ENCODE measurements at places on chromosomes 2 and 18. TPM values are rescaled to one million over a fixed set of nuclear protein-coding genes. Genes with fewer than 3 reads are reported as not detected.

CHPF gene
- total RNA-seq: 341 TPM

EGR4 gene
- total RNA-seq: not detected

ERMN gene
- 1.1 TPM for total RNA-seq

DSC1 gene
- total RNA-seq: not detected

ARHGAP15 gene
- not detected for total RNA-seq

FN1 gene
- total RNA-seq: 31,457 TPM

EMX1 gene
- total RNA-seq: not detected

PTRHD1 gene
- total RNA-seq: 15.2 TPM

RHOB gene
- 121 TPM for total RNA-seq

FBXO36 gene
- total RNA-seq: 2.9 TPM

SNTG2 gene
- total RNA-seq: 0.07 TPM

CTLA4 gene
- not detected for total RNA-seq

TM4SF20 gene
- not detected for total RNA-seq

TMEM17 gene
- total RNA-seq: 2.6 TPM

CNDP1 gene
- total RNA-seq: not detected

CLASP1 gene
- total RNA-seq: 49.4 TPM

MCM6 gene
- total RNA-seq: 9.6 TPM

MALL gene
- total RNA-seq: 48.5 TPM

CYP27A1 gene
- total RNA-seq: 6.8 TPM

DNER gene
- 0.20 TPM for total RNA-seq

DUSP11 gene
- 20.3 TPM for total RNA-seq

C1GALT1C1L gene
- 0.20 TPM for total RNA-seq

COLEC12 gene
- total RNA-seq: 21.1 TPM

ABCG5 gene
- total RNA-seq: not detected

UGT1A6 gene
- total RNA-seq: not detected

MAB21L4 gene
- total RNA-seq: not detected

CRYBA2 gene
- not detected for total RNA-seq

NEB gene
- total RNA-seq: 0.33 TPM

TRAF3IP1 gene
- 12.0 TPM for total RNA-seq

IL18R1 gene
- total RNA-seq: 8.3 TPM

TLX2 gene
- total RNA-seq: not detected

KCNJ13 gene
- not detected for total RNA-seq
